Anterior cingulate cortex (tissue), 58 donors: ENCODE measurements at places on chromosomes 16 and 17.
A peak's percentile ranks its signal among the peaks of the same experiment; 100 is the strongest.

DNA sequence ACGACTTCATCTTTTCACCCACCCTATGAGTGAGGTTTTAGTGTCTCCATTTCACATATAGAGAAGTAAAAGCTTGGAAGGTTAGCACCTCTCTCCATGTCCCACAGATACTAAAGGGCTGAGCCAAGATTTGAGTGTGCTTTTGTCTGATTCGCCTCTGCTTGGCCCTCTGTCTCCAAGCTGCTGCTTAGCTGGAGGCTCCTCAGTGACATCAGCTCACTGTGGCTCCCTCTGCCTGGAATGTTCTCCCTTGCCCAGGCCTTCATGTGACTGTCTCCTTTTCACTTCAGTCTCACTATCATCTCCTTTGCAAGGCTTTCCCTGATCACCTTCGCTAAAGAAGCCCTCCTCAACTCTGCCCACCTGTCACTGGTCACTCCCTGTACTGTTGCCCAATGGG is 84.5 kb upstream of the HSBP1 start:
- DNase-seq: no peak

DNA sequence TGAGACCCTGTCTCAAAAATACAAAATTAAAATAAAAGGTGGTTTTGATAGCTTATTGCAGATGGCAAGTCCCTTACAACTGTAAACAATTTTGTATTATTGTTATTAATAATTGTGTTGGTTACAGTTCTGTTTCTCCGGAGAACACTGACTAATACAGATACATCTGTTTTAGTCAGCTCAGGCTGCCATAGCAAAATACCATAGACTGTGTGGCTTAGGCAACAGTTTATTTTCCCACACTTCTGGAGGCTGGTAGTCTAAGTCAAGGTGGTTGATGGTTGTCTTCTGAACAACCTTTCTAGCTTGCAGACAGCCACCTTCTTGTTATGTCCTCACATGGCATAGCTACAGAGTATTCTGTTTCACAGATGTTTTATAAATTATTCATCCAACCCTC is 14.2 kb upstream of the IL21R start:
- no peak for DNase-seq

- DNase-seq: no peak
These were observed 53.5 kb downstream of the SMURF2 start for GRCh38 chr17:64608571-64608981.

DNA sequence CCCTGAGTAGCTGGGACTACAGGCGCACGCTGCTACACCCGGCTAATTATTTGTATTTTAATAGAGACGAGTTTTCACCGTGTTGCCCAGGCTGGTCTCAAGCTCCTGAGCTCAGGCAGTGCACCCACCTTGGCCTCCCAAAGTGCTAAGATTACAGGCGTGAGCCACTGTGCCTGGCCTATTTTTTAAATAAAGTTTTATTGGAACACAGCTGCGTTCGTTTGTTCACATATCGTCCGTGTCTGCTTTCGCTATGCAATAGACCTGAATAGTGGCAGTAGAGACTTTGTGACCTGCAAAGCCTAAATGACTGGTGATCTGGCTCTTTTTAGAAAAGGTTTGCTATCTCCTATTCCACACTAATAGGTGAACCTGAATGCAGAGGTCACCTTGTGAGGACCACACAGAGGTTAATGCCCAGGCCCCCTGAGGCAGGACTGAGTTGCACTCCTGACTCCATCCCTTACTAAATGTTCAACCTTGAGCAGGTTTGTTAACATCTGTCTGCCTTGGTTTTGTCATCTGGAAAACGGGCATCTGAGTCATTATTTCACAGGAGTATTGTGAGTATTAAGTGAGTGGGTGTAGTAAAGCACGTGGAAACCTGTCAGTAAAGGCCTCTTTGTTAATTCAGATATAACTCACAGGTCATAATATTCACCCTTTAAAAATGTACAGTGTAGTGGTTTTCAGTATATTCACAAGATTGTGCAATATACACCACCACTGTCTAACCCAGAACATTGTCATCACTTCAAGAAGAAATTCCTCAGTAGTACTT is 157.5 kb upstream of the CACNG5 start:
- DNase-seq: no peak

DNA sequence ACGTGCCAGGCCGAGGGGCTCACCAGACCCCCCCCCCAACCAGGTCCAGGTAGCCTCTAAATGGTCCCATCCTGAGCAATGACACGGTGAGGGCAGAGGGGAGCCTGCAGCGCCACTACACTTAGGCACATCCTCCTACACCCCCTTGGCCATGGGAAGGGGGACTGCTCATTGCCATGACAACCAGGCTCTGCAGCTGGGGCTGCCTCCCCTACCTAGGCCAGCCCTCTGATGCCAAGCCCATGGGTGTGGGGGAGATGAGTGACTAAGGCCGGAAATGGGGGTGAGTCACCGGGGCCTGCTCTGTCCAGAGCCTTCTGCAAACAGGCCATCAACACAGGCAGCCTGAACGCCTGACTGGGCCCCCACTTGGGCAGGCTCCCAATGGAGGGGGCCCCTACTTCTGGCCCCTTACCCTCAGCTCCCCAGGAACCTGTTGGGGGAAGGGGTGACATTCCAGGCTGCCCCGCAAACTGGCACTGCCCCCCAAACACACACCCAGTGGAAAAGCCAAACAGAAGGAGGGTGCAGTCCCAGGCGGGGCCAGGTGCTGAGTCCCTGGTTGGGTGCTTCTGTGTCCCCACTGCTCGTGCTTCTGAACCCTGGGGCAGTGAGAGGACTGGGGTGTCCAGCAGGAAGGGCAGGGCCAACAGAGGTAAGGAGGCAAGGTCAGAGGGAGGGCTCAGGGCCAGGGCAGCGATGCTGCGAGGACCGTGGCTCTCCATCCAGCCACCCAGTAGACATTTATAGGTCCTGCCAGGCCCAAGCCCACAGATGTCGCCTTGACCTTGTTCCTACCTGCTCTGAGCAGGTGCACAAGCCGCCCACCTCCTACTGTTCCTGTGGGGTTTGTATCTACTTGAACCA is 8.2 kb downstream of the PLCD3 start:
- DNase-seq: no peak

DNA sequence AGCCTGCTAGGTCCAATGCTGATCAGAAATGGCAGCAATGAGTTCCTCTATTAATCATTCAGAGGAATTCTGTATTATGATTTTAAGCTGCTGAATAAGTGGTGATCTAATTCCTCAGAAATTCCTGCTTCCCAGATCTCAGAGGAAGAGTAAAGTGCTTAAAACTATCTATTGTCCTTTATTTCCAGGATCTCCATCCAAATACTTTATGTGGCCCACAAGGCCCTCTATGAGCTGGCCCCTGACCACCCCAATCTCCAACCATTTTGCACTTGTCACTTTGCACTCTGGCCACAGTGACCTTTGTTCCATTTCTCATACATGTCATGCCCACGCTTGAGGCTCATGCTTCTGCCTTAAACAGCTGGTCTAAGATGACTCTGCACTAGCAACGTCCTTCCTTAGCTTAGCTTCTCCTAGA is 93.7 kb downstream of the CA10 start:
- no peak for DNase-seq

DNA sequence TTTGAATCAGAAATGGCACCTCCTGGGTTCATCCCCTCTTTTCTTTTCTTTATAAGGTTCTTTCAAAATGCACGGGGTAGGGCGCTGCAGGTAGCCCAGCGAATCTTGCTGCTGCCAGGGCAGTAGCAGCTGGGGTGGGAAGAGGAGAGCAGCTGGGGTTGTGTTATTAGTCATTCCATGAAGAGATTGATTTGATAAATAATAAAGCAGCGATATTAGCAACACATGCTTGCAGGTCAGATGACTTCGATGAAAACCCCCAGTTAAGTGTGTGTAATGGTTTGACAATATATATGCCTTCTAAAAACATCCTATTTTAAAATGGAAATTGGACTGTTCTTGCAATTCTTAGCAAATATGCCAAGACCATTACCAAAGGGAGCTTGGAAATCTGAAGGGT is 200.7 kb downstream of the CCDC182 start:
- no peak for DNase-seq

GRCh38 chr17:43334738-43335402 is 63.9 kb upstream of the ARL4D start:
- no peak for DNase-seq

DNA sequence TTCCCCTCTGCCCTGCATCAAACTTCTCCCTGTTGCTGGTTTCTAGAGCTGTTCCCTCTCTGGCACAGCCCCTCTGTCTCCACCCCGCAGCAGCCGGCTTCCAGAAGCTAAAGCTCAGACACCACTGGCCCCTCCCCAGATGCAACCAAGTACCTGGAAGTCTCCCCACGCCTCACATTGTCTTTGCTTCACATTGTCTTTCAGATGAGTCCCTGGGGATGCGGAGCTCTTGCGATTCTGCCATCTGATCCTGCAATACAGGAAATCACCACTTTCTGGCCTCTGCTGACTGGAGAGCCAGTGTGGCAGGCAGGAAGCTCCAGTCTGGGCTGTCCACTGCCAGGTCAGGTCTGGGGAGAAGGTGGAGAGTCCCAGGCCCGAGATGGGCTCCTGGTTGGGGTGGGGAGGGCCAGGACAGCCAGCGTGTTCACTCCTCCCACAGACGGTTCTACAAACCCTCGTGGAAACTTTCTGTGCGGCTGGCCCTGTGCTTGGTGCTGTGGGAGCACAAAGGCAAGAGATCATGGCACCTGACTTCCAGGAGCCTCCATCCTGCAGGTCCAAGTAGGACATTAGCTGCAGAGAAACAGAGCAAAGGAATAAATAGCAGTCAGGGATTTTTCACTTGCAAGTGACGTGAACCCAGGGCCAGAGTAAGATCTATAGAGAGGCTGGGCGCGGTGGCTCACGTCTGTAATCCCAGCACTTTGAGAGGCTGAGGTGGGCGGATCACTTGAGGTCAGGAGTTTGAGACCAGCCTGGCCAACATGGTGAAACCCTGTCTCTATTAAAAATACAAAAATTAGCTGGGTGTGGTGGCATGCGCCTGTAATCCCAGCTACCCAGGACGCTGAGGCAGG is 47.9 kb upstream of the MAP3K14 start:
- no peak for DNase-seq

- DNase-seq: no peak
These were observed 100.4 kb downstream of the ZNF778 start for GRCh38 chr16:89317729-89318429.

DNA sequence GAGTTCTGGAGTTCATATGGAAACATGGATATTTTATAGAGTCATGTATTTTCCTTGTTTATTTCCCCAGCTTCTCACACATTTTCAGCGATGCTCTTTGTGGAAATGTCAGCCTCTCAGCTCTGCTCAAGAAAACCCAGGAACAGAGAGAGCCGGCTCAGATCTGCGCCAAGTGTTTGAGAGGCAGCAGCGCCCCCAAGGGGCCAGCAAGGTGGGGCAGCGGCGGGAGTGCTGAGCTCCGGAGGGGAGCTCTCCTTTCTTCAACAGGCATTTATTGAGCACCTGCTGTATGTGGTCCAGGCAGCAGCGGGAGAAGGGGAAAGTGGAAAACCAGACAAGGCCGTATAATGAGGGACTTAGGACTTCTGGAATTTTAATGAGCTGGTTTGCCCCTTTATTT is 421.1 kb upstream of the C16orf82 start:
- peak; percentile 2 for DNase-seq

DNA sequence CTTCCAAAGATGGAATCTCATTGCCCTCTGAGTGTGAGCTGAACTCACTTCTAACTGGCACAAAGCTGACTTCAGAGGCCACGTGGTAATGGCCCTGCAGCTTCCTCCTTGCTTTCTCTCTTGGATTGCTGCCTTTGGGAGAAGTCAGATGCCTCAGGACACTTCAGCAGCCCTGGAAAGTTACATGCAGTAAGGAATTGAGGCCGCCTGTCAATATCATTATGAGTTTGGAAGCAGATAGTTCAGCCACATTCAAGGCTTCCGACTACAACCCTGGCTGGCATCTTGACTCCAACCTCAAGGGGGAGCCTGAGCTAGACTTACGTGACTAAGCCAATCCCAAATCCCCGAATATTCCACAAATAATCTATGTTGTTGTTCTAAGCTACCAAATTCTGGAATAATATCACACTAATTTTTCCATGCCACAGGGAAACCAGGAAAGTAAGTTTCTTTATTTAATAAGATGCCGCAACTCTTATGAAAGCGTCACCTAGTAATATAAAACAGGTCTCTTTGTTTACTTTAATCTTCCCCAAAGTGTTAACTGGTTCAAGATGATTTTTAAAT is 13.6 kb downstream of the CEP20 start:
- peak; percentile 59 for DNase-seq

- DNase-seq: no peak
These were observed 1.6 kb downstream of the BFAR start for GRCh38 chr16:14634389-14634725.

DNA sequence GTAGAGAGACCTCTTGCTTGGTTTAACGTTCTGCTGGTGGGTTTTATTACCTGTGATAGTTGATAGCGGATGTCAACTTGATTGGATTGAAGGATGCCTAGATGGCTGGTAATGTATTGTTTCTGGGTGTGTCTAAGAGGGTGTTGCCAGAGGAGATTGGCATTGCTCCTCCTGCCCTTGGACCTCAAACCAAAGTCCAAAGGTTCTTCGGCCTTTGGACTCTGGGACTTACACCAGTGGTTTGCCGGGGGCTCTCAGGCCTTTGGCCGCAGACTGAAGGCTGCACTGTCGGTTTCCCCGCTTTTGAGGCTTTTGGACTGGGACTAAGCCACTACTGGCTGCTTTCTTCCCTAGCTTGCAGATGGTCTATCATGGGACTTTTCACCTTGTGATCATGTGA is 17.5 kb upstream of the TNRC6C start:
- DNase-seq: no peak

GRCh38 chr17:34579017-34579946 is at the start of gene TMEM132E:
TMEM132E (plus strand) TSS chr17:34579582; CDS start chr17:34581077, 1,495 bp downstream.
- DNase-seq: peak; percentile 83

DNA sequence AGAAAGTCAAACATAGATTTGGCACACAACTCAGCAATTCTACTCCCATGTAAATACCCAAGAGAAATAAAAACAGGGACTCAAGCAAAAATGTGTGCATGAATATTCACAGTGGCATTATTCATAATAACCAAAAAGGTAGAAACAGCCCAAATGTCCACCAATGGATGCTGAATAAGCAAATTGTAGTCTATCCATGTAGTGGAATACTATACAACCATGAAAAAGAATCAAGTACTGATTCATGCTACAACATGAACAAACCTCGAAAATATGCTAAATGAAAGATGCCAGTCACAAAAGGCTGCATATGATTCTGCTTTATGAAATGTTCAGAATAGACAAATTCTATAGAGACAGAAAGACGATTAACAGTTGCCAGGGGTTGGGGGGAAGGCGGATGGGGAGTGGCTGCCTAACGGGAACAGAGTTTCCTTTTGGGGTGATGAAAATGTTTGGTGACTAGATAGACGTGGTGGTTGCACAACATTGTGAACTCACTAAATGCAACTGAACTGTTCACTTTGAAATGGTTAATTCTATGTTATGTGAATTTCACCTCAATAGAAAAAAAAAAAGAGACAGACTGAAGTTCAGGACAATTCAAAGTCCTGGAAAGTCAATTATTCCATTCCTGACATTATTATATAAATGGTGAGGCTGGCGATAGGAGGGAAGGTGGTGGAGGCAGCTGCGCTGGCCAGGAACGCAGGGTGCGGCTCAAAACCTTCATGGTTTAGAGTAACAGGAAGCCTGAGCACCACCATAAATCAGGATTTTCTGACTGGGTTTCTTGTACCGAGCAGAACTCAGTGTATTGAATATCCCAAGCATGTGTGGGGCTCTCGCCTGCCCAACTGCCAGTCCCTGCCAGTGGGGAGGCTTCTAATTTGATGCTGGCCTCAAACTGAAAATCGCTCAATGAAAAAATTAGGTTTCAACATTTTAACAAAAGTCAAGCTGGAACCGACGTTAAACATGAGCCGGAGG is 300.9 kb downstream of the C16orf95 start:
- no peak for DNase-seq
